ENCODE measurements at places on chromosomes 6 and 20.

DNA sequence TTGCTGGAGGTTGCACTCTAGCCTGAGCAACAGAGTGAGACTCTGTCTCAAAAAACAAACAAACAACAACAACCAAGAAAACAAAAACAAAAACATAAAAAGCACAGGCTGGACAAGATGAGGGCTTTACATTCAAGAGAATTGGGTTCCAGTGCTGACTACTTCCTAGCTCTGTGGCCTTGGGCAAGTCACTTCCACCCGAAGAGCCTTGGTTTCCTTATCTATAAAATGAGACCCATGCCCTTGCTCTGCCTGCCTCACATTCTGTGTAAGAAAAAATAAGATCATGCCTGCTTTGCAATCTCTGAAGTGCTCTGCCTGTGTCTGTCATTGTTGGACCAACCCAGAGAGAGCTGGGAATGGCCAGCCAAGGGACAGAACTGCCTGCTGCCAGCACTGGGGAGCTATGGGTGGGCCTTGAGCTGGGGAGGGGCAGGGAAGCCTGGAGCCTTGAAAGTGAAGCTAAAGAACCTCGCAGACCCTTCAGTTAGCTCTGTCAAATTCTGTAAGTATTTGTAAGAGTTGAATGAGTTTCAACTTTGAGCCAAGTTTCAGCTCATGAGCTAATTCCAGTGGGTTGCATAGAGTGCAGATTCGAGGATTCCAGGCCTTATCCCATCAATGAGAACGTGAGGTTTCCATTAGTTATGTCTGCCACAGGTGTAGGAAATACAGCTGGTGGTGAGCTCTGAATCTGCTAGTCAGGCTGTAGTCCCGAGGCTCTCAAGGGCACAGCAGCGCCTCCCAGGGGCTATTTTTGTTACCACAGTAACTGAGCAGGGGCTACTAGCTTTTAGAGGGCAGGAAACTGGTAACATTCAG, 93.2 kb downstream of the DLGAP4 start:
- peak; percentile 25 for DNase-seq

DNA sequence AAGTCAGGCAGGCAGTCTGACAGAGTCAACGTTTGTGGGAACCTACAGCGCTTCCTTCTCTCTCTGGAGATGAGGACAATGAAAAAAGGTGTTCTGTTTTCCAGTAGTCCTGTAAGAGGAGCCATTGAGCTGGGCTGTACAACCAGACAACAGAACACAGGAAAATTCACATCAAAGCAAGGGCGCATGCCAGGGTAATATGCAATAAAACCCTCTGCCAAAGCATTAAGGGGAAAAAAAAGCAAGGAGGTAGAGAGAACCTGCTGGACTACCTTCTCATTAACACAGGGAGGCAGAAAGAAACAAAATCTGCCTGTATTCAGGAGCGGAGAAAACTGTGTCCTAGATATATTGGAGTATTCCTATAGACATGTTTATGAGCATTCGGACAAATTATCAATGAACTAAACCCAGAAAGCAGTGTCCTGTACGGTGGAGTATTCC, 1.3 kb downstream of the RNF24 start:
- peak; percentile 63 for DNase-seq

- no peak for DNase-seq
Measured at GRCh38 chr6:154476494-154476893, 34.0 kb downstream of the CNKSR3 start.

GRCh38 chr6:54353975-54354374, 45.7 kb downstream of the TINAG start:
- no peak for DNase-seq

DNA sequence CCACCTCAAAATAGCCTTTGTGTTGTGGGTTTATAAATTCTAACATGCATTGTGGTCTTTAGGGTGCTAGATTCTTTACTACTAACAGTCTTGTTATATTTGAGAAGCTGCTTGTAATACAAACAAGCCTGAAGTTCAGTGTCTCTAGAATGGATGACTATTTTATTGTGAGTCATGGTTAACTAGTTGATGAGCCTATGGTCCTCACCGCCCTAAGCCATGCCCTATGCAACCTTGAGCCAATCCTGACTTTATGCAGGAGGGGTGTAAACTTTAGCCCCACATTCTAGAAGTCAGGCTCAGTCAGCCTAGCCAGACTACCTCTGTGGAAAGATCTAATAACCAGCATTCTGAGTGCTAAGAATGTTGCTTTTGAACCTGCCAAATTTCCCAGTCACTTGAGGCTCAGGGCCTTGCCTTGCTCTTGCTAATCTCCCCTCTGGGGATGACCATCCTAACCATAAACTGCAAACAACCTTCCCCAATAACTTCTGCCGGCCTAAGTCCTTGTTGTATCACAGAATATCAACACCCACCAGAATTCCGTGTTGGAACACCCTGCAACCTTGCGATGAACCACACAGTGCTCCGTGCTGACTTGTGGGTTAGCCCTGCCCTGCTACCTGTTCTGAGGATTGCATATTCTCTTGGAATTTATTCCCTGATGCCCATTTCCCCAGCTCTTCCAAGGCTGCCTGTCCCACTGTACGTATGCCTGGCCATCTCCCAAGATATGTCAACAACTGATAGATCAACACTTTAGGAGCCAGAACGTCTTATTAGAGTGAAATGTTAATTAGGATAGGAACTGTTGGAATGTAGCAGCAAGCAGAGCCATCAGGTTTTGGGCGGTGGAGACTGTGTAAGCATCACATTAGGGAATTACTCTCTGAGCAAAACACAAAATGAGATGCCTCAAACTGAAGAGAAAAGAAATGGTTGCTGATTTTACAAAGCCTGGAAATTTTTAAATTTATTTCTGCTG, 71.7 kb upstream of the CEP85L start:
- no peak for DNase-seq

Data from T-cell (primary cell).